ENCODE measurements at places on chromosomes 5 and 9.

GRCh38 chr5:33273985-33274384 lies 166.8 kb upstream of the TARS1 start:
- no peak for DNase-seq

- no peak for DNase-seq
These were observed 8.0 kb upstream of the LAMC3 start for GRCh38 chr9:131001021-131001420.

- DNase-seq, result no peak
These were observed 236.2 kb downstream of the NNT start for GRCh38 chr5:43839218-43839617.

- no peak for DNase-seq
These were observed 178.9 kb downstream of the NIPBL start for GRCh38 chr5:37055383-37055990.

GRCh38 chr5:116303340-116303739 lies 218.5 kb downstream of the COMMD10 start:
- no peak for DNase-seq

DNA sequence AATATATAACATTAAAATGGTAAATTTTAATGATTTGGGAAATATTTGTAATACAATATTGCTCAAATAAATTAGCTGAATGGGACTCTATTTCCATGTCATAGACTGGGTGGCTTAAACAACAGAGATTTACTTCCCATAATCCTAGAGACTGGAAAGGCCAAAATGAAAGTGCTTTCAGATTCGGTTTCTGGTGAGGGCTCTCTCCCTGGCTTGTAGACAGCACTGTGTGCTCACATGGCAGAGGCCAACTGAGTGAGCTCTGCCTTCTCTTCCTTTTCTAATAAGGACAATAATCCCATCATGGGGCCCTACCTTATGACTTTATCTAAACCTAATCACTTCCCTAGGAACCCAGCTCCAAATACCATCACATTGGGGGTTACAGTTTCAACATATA lies 196.2 kb downstream of the MARCHF11 start:
- no peak for DNase-seq

- DNase-seq, result no peak
These were observed 44.4 kb downstream of the GNAQ start for GRCh38 chr9:77987081-77987656.

DNA sequence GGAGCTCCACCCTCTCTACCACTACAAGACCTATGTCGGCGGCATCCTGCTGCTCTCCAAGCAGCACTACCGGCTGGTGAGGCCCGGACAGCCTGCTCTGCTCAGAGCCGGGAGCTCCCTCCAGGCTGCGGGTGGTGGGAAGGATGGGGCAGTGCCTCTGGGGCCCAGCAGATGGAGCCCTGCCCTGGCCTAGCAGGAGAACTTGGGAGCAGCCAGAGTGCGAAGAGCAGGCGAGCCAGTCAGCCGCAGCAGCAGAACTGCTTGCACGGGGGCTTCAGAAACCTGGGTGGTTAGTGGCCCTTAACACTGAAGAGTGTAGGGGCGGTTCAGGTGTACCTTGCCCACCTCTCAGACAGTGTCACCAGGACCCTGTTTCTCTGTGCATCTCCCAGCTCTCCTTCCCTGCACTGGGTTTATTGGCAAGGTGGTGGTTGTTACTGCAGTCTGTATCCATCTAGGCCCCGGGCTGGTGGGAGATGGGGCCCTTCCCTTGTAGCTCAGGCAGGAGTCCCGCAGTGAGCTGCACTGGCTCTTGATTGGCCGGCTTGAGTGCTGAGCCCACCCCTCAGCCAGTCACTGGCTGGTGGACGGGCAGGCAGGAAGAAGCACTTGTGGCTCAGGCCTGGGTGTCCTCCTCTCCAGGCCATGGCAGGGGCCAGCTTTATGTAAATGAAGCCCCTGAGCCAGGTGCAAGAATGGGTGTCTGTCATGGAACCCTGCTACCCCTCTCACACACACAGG lies 7.7 kb downstream of the B4GALT7 start:
- peak; percentile 54 for DNase-seq

DNA sequence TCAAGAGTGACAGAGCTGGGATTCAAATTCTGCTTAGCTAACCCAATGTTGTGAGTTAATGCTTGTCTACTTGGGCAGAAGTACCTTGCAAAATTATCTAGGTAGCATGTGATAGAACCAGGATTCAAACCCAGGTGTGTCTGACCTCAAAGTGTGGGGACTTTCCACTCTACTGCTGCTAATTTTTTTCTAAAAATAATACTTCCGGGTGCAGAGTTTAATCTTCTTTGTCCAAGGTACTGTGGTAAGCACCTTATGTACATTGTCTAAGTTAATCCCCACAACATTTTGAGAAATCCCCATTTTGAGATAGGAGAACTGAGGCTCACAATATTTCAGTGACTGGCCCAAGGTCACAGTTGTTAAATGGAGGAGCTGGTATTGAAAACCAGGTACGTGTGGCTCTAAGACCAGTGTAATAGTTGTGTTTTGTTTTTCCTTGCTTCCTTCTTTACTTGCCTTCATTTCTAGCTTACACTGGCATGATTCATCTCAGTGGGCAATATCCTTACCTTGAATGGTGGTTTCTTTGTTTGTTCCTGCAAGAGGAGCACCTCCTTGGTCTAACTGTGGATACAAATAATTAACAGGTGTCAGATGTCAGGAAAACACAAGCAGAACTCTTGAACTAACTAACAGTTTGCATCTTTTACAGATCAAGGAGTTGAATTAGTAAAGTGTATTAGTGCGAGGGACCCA lies 7.5 kb downstream of the ALDOB start:
- DNase-seq, result no peak

- no peak for DNase-seq
These were observed 13.9 kb upstream of the KIF12 start for GRCh38 chr9:114112778-114113584.

- no peak for DNase-seq
These were observed 686.5 kb upstream of the ACO1 start for GRCh38 chr9:31697956-31698355.

DNA sequence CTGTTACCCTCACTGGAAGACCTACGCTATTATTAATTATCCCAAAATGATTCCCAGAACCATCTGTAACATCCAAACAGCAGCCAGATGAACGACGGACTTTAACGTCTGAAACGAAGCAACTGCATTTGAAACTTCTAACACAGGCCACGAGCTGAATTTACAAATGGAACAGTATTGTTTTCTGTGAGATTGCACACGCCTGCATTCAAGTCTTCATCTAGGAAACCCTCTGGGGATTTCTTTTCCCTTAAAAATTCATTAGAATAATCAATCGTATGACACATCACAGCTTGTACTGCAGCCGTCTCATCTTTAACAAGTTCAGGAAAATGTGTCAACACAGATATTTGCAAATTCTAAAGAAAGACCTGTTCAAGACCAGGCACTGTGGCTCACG lies 80.2 kb downstream of the MYO10 start:
- no peak for DNase-seq

GRCh38 chr5:81601919-81602318 lies 149.0 kb downstream of the SSBP2 start:
- DNase-seq, result no peak

DNA sequence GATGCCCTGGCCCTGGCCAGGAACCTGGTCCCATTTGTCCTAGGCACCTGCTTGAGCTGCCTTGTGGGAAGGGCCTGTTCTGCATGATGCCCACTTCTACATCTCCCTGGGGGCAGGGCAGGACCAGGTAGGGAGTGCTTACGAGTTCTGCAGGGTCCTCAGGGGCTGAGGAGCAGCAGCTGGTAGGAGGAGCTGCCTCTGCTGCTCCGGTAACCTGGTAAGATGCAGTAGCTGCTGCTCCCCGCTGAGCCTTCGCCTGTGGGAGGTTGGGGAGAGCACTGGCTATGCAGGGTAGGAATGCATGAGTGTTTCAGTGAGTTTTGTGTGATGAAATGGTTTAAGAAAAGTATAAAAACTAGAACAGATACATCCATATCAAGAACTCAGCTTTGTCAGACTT lies 13.6 kb downstream of the LRRC8A start:
- DNase-seq, result no peak

DNA sequence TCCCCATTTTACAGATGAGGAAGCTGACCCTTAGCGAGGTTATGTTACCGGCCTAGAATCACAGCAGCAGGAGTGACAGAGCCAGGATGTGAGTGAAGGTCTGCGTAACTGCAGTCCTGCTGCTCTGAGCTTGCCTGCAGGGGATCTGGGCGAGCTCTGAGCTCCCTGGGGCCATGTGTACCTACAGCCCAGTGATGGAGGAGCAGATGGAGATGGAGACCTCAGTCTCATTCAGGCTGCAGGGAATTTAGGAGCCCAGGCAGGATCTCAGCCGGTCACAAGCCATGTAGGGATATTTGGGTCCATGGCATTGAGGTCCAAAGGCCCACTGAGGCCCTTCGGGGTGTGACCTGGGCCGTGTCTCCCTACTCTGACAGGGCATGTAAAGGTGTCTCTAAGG lies 170.6 kb downstream of the CACNA1B start:
- DNase-seq, result no peak

GRCh38 chr5:16574789-16575721 lies 41.7 kb downstream of the RETREG1 start:
- no peak for DNase-seq

GRCh38 chr5:143985832-143986515 lies 174.0 kb downstream of the HMHB1 start:
- no peak for DNase-seq

- no peak for DNase-seq
These were observed 168.6 kb downstream of the CFAP90 start for GRCh38 chr5:7682379-7682778.

DNA sequence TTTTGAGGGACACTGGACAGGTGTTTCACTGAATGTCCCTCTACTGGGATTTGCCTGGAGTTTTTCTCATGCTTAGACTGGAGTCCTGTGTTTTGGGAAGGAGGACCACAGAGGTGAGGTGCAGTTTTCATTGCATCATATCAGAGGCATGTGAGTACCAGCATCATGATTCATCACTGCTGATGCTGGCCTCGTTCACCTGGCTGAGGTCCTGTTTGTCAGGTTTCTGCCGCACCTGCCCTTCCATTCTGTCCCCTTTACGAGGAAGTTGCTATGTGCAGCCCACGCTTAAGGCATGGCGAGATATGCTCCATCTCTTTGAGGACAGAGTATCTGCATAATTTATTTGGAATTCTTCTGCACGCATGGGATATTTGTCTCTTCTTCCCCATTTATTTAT lies 162.1 kb downstream of the TENT4A start:
- DNase-seq, result no peak

DNA sequence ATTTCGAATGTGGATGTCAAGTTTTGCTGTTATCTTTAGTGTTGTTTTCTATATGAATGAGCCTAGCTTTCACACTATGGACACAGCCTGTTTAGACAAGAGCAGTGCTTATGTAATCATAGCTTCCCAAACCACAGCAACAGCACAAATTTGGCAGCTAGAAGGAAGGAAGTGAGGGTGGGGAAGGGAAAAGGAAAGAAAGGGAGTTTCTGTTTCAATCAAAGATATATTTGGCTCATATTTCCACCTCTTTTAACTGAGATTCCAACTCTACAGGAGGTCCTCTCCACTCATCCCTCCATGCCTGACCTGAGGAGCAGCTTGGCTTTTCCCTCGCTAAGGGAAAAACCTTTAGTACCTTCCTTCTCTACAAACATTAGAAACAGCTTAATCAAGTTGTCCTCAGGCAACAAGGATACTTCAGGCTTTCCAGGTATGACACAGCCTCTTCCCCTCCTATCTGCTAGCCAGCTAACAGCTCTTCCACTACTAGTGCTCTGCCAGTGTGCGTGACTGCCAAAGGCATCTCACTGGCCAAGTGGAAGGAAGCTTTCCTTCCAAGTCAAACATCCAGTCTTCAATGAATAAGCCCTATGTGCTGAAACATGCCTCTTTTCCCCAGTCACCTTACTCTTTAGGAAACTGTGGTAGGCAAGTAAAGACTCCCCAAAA lies 268.6 kb upstream of the PTGER4 start:
- DNase-seq, result no peak
